ENCODE measurements at places on chromosomes 4 and X. TPM values are rescaled to one million over a fixed set of nuclear protein-coding genes. Genes with fewer than 3 reads are reported as not detected.

- H3K36me3 ChIP-seq, result no peaks in the 10 kb centered on the region
- no peaks in the 10 kb centered on the region for H3K27me3 ChIP-seq
- H3K4me3 ChIP-seq, result no peak overlapping the region
- no peak for DNase-seq
Measured at GRCh38 chrX:69311936-69312670, 146.8 kb upstream of the PJA1 start.

DNA sequence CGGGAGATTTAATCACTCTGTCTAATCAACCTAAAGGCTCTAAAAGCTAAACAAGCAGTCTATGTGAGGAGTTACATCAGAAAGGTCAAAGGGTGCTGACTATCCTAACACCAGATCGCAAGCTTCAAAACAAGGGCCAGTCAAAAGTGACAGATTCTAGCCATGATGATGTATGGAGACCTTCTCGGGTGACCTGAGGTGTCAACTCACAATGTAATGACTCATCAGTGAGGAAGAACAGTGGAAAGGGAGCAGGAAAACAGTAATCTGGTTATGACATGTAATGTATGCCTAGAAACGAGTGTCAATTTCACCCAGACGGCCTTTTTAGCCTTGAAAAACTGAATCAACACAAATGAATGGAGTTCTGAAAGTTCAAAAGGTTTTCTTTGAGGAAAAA, 375.3 kb downstream of the IDS start:
- no peak overlapping the region for H3K4me3 ChIP-seq
- DNase-seq, result no peak
- H3K27me3 ChIP-seq, result no peaks in the 10 kb centered on the region
- no peaks in the 10 kb centered on the region for H3K4me1 ChIP-seq
- no peaks in the 10 kb centered on the region for H3K36me3 ChIP-seq

NHSL2 gene
- total RNA-seq, result 1.7 TPM

DNA sequence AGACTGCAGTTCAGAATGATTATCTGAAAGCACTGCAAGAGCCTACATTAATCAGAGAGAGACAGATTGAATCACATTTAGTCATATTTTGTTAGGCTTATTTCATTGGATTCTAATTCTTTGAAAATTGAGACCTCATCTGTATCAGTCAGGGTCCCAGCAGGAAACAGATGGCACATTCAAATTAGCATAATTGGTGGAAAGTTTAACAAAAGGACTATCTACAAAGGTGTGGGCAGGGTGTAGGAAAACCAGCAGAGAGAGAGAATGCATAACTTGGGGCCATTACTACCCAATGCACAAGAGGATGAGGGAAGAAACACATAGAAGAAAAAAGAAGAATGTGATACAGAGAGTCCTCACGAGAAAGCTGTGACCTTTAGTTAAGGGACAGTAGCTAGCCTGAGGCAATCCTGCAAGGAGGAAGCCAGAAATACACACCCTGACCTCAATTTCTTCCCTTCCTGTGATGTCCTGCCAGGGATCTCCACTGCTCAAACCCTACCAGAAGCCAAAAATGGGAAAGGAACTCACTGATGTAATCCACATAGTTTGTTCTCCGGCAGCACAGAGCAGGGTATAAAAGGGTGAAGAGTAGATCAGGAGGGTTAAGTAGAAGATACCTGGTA, 17.7 kb upstream of the XKRX start:
- H3K4me1 ChIP-seq, result no peaks in the 10 kb centered on the region
- H3K27me3 ChIP-seq, result no peaks in the 10 kb centered on the region
- DNase-seq, result no peak
- no peak overlapping the region for H3K4me3 ChIP-seq

- peaks cover 41% of the 10 kb centered on the region for H3K36me3 ChIP-seq
- H3K4me1 ChIP-seq, result peaks cover 6% of the 10 kb centered on the region
- DNase-seq, result no peak
Measured at GRCh38 chr4:82421796-82422560, 8.3 kb downstream of the HNRNPDL start.

DNA sequence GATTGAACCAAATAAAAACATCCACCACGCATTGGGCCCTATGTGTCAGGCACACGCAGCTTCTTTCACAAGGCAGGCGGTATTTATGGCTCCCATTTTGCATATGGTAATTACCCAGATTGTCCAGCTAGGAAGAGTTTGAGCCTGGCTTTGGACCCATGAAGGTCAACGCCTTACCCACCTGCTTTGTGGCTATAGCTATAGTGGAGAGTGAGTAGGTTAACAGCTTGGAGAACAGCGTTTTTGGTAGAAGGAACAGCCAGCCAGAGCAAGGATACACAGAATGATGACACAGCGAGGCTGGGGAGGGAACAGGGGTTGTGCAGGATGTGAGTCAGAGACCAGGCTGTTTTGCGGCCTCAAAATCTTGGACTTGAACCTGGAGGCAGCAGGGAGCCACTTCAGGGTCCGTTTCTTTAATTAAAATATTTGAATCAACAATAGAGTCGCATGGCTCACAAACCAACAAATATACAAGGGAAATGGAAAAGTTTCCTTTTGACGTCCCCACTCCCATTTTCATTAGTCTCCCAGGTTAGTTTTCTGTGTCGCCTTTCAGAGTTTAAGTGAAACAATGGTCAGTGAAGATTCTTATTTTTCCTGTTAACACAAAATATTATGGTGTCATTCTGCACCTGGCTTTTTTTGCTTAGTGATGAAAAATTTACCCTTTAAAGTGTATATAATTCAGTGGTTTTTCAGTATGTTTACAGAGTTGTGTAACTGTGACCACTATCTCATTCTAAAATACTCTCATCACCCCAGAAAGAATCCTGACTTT, 118.2 kb upstream of the STX18 start:
- H3K27me3 ChIP-seq, result no peaks in the 10 kb centered on the region
- no peaks in the 10 kb centered on the region for H3K36me3 ChIP-seq
- H3K4me3 ChIP-seq, result no peak overlapping the region
- no peak overlapping the region for H3K27ac ChIP-seq
- no peak for DNase-seq
- H3K4me1 ChIP-seq, result no peaks in the 10 kb centered on the region

- H3K27me3 ChIP-seq, result no peaks in the 10 kb centered on the region
- H3K27ac ChIP-seq, result no peak overlapping the region
- peaks cover 3% of the 10 kb centered on the region for H3K4me1 ChIP-seq
- no peaks in the 10 kb centered on the region for H3K36me3 ChIP-seq
Measured at GRCh38 chrX:152845618-152846240, 14.9 kb downstream of the NSDHL start.

PHKA1 gene
- total RNA-seq, result 0.22 TPM

ARHGAP24 gene
- total RNA-seq, result 141 TPM

TBC1D9 gene
- total RNA-seq, result 252 TPM

DNA sequence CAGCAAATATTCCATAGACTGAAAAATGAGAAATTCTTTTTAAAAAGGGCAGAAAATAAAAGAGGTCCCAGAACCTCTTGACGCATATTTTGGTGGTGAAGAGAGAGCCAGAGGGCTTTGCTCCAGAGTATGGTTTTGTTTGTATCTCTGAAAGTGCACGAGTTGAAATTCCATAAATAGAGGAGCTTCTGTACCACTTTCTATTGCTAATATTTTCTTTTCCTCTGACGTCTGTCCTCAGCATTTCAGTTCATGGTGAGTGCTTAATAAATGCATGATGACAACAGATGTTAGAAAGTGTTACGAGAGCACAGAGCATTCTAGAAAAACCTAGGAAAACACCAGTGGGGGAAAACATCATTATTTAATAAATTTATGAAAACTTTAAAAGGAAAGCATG, 145.6 kb downstream of the AMELX start:
- no peaks in the 10 kb centered on the region for H3K27me3 ChIP-seq
- no peak for DNase-seq
- no peaks in the 10 kb centered on the region for H3K4me1 ChIP-seq
- no peaks in the 10 kb centered on the region for H3K36me3 ChIP-seq

CUL4B gene
- total RNA-seq, result 53.5 TPM

GRCh38 chr4:118348886-118349285, 3.9 kb downstream of the PRSS12 start:
- DNase-seq, result no peak
- H3K36me3 ChIP-seq, result no peaks in the 10 kb centered on the region
- no peak overlapping the region for H3K4me3 ChIP-seq
- no peak overlapping the region for H3K27ac ChIP-seq
- peaks cover 12% of the 10 kb centered on the region for H3K27me3 ChIP-seq

GRCh38 chrX:55312655-55313054, 47.9 kb upstream of the PAGE3 start:
- no peak overlapping the region for H3K4me3 ChIP-seq
- H3K27me3 ChIP-seq, result no peaks in the 10 kb centered on the region
- H3K27ac ChIP-seq, result no peak overlapping the region
- H3K36me3 ChIP-seq, result no peaks in the 10 kb centered on the region

GRCh38 chr4:86608757-86609375, 14.8 kb downstream of the PTPN13 start:
- no peaks in the 10 kb centered on the region for H3K27me3 ChIP-seq
- no peaks in the 10 kb centered on the region for H3K4me1 ChIP-seq
- H3K4me3 ChIP-seq, result no peak overlapping the region
- H3K27ac ChIP-seq, result no peak overlapping the region

DNA sequence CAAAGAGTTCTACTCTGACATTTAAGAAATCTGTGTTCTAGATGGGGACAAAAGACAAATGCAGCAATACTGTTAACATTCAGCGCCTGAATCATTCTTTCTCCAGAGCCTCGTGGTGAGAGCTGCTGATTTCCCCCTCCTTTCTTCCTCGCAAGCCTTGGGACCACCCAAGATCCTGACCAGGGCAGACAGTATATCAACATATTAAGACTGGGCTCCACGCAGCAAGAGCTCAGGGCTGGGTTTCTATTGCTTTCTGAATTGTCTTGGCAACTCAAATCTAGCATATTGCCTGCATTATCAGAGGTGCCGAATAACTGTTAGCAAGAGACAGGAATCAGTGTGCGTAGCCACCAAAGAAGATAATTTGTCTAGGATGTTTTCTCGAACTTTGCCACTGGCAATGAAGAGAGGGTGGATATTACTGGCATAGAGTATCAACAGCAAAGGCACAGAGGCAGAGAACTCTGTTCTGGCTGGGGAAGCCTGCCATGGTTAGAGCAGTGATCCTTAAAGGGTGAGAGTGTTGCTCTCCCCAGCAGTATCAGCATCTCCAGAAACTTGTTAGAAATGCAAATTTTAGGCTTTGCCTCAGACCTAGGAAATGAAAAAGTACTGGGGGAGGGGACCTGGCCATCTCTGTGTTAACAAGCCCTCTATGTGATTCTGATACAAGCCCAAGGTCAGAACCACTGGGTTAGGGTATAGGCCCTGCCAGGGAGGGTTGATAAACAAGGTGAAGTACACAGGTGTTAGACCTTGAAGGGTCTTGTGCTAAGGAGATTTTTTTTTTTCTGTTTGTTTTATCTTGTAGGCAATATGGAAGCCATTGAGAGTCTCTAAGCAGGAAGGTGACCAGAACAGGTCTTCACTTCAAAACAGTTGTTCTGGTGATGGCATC, 46.2 kb upstream of the MID1IP1 start:
- H3K4me3 ChIP-seq, result no peak overlapping the region
- H3K27ac ChIP-seq, result no peak overlapping the region
- no peaks in the 10 kb centered on the region for H3K4me1 ChIP-seq
- H3K36me3 ChIP-seq, result no peaks in the 10 kb centered on the region

GLOD5 gene
- total RNA-seq, result not detected

UBL4A gene
- 29.5 TPM for total RNA-seq

MAGEA11 gene
- not detected for total RNA-seq

DNA sequence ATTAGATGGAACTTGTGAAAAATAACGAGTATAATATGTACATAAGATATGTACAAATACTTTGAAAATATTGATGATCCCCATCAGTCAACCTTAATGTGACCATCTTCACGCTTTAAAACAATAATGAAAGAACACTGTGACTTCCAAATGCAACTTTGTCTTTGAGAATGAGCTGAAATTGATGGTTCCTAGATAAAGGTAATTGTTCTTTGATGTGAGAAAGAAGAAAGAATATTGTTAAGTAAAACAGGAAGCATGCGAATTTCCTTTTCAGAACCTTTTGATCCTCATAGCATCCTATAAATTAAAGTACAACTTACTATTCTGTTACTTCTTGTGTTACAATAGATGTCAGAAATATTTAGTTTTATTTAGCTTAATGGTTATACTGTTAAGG, 22.2 kb downstream of the IL2 start:
- H3K27me3 ChIP-seq, result no peaks in the 10 kb centered on the region
- DNase-seq, result no peak

SATL1 gene
- not detected for total RNA-seq

DNA sequence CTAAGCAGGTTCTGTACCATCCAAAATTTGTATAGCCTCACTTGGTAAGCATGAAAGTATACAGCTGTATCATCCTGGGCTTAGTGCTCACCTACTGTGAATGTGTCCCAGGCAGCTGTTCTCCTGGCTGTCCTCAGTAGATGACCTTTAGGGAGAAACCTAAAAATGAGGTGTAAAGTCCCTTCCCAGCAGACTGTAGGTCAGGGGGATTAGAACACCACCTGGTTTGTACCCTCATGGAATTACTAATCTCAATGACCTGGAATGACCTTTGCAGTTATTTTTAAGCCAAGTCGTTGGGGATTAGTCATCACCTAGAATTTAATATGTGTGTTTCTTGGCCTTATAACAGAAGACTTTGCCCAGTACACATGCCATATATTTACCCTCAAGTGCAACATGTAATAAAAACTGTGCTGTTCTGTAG, 39.1 kb upstream of the MBTPS2 start:
- H3K27me3 ChIP-seq, result no peaks in the 10 kb centered on the region
- H3K27ac ChIP-seq, result no peak overlapping the region

FDCSP gene
- total RNA-seq, result not detected

DNA sequence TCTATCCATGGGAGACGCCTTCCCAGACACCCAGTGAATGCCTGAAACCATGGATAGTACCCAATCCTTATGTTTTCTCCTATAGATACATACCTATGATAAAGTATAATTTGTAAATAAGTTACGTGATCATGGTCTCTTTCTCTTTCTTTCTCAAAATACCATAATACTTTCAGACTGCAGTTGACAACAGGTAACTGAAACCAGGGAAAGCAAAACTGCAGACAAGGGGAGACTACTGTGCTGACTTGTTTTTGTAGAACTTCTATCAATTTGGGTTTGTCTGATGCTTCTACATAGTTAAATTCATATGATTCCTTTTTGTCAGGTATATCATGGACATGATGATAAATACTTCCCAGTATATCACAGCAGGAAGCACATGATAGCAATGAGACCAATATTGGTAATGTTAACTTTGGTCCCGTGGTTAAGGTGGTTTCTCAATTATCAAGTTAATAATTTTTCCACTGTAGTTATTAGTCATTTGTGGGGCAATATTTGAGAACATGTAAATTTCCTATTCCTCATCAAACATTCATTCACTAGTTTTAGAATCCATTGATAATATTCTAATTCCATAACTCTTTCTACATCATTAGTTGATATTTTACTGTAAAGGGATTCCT, 298.0 kb upstream of the TET2 start:
- no peaks in the 10 kb centered on the region for H3K36me3 ChIP-seq
- H3K4me3 ChIP-seq, result no peak overlapping the region
- H3K27me3 ChIP-seq, result no peaks in the 10 kb centered on the region
- DNase-seq, result no peak
- no peaks in the 10 kb centered on the region for H3K4me1 ChIP-seq

GRCh38 chrX:133654811-133655210, 239.5 kb upstream of the GPC4 start:
- no peaks in the 10 kb centered on the region for H3K36me3 ChIP-seq
- no peaks in the 10 kb centered on the region for H3K4me1 ChIP-seq
- no peaks in the 10 kb centered on the region for H3K27me3 ChIP-seq
- H3K27ac ChIP-seq, result no peak overlapping the region
- H3K4me3 ChIP-seq, result no peak overlapping the region

Data from B cell (primary cell).